ENCODE measurements at places on chromosomes 11 and 22. TPM values are rescaled to one million over a fixed set of nuclear protein-coding genes. Genes with fewer than 3 reads are reported as not detected.
A peak's percentile ranks its signal among the peaks of the same experiment; 100 is the strongest.

Gene OR52N2
- not detected for total RNA-seq

Gene FAM111B
- 0.65 TPM for total RNA-seq

Gene SCGB1D4
- total RNA-seq: not detected

Gene OTOG
- not detected for total RNA-seq

GRCh38 chr11:67576735-67577475 is 6.7 kb upstream of the GSTP1 start:
- DNase-seq: no peak

DNA sequence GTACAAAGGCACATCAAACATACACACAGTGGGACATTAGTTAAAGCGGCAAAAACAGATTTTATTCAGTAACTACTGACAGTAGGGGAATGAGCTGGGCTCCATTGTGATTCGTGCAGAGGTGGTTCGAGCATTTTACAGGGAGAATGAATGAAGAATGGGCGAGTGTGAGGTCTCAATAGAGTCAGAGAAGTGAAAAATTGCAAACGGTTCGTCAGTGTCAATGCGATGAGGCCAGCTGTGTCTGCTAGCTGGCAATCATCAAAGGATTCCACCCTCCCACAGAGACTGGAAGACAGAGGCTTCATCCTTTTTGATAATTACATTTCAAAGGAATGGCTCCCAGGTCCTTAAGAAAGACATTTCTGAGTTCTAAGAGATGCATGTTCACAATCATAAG is 17.4 kb downstream of the OR4D9 start:
- DNase-seq: no peak

Gene FIBIN
- total RNA-seq: 80.9 TPM

DNA sequence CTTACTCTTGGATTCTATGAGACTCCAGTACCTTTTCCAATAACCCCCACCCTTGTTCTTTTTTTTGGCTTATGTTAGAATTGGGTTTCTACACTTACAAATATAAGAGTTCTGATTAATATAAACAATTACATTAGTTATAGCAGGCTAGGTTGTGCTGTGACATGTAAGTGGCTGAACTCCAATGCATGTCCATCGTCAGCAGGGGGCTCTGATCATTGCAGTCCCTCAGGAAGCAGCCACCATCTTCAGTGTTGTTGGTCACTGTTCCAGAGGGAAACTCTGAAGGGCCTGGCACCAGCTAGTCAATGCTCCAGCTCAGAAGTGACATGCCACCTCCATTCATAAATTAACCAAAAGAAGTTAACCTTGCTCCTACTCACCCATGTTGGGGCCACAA is 5.6 kb downstream of the LIPT2 start:
- DNase-seq: no peak

- no peak for DNase-seq
These were observed 7.1 kb downstream of the YWHAH start for GRCh38 chr22:31951194-31952093.

GRCh38 chr11:8723711-8724110 is 41.1 kb downstream of the RPL27A start:
- DNase-seq: no peak

DNA sequence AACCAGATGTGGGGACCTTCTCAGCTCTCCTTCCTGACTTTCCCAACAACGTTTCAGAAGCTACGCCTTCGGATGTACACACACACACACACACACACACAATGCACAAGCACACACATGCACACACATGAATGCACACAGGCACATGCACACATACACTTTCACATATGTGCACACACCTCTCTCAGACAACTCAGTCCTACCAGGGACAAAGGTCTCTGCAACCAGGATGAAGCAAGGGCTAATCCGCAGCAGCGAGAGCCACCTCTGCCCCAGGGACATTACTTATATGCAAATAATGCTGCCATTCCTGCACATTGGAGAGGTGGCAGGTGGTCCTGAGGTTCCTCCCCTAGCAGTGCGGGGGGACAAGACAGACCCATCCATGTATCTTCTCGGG is 27.4 kb upstream of the LINC01488 start:
- no peak for DNase-seq

DNA sequence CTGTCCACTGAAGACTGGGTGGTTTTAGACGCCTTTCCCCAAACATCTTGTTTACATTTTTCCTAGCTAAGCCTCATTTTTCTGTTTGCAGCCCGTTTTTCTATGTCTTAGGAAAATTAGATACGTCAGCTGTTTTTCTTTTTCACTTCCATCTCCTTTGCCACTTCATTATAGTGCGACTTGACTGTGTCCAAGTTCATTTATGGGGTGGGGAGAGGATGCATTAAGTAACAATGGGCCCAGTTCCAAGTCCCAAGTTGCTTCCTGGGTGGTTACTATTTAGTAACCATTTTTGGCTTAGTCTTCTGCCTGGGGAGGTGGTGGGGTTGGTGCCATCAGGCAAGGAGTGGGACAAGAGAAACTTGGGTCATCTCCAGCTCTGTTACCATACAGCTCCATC is 83.0 kb downstream of the TRAF6 start:
- no peak for DNase-seq

DNA sequence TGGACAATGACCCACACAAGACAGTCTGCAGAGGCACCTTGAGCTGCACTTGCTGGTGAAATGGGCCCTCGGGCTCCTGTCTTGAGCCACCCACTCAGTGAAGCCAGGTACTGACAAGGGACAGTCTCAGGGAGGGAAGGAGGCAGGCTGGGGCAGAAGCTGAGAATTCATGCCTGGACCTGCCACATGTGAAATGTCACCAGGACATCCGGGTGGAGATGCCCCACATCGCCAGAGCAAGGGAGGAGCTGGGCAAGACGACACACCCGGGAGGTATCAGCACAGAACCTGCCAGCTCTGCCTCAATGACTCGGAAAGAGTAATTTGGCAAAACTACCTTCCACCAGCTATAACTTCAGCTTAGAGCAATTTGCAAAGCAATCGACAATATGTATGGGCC is 23.5 kb downstream of the CPT1A start:
- no peak for DNase-seq

Gene TSPAN18
- 44.9 TPM for total RNA-seq

GRCh38 chr11:90134478-90135003 is at the start of gene NAALAD2:
Gene NAALAD2 (plus strand): TSS chr11:90134663. CDS start chr11:90134759, 96 bp downstream.
- DNase-seq: peak; percentile 77

- DNase-seq: no peak
These were observed 77.7 kb downstream of the USP35 start for GRCh38 chr11:78266451-78266850.

DNA sequence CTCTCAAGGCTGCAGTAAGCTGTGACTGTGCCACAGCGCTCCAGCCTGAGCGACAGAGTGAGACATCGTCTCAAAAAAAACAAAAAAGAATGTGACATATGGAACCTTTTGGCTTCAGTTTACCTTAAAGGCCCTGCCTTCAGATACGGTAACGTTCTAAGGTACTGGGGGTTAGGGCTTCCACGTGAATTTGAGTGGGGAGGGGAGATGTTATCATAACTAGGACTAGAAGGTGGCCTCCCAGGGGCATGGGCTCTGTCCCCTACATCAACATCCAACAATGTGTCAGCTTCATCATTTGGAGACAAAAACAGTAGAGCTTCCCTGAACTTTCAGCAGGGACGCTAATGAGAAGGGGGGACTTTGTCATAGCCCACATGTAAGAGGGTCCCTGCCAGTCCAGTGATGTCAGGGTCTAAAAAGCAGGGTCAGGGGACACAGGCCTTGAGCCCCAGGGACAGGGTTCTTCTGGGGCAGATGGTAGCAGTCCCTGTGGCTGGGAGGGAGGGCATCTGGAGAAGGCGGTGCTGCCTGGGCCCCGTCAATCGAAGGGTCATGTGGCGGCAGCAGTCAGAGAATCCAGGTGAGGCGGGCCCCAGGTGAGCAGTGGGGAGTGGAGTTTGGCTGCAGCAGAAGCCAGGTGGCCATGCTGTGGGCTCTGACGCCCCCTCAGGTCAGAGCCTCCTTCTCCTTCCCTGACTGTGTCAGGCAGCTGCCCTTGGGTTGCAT is 79.8 kb downstream of the BCR start:
- DNase-seq: no peak

Gene TRABD
- total RNA-seq: 27.1 TPM

GRCh38 chr11:103624708-103625623 is 411.5 kb upstream of the DDI1 start:
- DNase-seq: no peak

Gene OLFML1
- total RNA-seq: 41.0 TPM

GRCh38 chr11:76717816-76718215 is 47.3 kb upstream of the LRRC32 start:
- no peak for DNase-seq

- DNase-seq: no peak
These were observed 9.5 kb downstream of the SDHD start for GRCh38 chr11:112096194-112096593.

DNA sequence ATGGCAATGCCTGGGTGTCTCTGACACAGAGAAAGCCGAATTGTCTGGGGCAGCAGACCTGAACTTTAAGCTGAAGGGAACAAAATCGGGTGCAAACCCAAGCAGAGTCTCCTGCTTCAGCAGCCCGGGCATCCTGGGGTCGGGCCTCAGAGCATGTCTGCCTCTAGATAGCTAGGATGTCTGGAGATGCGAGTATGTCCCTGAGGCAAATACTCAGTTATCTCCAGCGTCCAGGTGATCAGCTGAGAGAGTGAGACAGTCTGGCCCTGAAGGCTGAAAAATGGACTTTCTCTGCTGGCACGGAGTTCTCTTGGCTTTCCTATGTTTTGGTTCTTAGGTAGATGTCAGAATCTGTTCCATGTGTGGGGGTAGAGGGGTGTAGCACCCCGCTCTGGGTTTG is 3.3 kb downstream of the ADAMTS8 start:
- no peak for DNase-seq

Gene OR52K2
- not detected for total RNA-seq

DNA sequence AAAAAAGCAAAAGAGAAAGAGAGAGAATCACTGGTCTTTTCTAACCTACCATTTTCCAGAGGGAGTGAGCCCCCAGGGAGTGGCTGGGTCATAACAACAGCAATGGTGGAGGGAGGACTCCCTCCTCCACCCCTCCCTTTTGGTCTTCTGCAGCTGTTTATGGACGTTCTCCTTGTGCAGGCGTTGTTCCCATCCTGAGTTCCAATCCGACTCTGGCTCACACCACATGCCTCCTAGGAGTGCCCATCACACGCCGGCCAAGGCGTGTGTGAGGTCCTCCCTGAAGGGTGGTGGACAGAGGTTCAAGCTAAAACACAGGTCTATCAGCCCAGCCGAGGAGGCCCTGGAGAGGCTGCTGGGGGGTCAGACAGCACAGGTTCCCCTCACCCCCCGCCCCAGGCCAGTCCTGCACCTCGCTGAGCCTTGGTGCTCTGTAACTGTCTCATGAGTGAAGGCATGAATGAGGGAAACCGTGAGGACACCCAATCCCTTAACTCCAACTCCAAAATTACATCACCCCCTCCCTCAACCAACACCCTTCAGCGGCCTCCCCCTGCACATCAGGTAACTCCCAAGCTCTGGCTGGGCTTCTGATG is 29.4 kb downstream of the IFT27 start:
- no peak for DNase-seq

- no peak for DNase-seq
These were observed 5.7 kb upstream of the GSTP1 start for GRCh38 chr11:67577951-67578350.

GRCh38 chr11:30422447-30423278 is 99.8 kb downstream of the ARL14EP start:
- no peak for DNase-seq

GRCh38 chr11:35487532-35488078 is 37.8 kb downstream of the PAMR1 start:
- DNase-seq: no peak

Gene COA4
- 39.1 TPM for total RNA-seq

Gene ARFIP2
- 40.8 TPM for total RNA-seq

DNA sequence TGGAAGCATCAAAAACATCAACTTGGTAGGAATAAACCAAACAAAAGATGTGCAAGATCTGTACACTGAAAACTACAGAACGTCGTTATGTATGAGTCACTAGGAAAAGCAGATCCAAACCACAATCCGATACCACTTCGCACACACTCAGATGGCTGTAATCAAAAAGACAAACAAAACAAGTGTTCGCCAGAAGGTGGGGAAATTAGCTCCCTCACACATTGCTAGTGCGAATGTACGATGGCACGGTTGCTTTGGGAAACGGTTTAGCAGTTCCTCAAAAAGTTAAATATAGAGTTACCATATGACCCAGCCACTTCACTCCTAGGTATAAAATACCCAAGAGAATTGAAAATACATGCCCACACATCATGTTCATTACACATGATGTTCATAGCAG is 14.8 kb upstream of the CARD10 start:
- DNase-seq: no peak

- peak; percentile 31 for DNase-seq
These were observed 2.7 kb downstream of the SLC43A1 start for GRCh38 chr11:57512646-57513451.

Gene MS4A6E
- total RNA-seq: 1.3 TPM

DNA sequence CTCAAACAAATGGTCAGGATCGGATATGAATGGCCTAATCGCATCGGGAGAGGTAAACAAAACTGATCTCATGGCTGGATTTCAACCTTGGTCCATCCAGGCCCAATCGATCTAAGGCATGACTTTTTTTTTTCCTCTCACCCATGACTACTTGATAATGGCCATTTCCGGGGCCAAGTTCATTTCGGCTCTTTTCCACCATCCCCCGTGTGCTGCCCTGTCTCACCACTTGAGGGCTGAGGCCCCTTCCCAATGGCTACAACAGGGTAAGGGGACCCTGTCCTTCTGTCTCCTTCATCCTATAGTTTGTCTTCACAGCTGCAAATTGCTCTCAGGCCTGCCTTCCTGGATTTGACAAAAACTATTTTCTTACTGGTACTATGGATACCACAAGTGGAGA is 26.7 kb downstream of the GRAP2 start:
- DNase-seq: no peak

DNA sequence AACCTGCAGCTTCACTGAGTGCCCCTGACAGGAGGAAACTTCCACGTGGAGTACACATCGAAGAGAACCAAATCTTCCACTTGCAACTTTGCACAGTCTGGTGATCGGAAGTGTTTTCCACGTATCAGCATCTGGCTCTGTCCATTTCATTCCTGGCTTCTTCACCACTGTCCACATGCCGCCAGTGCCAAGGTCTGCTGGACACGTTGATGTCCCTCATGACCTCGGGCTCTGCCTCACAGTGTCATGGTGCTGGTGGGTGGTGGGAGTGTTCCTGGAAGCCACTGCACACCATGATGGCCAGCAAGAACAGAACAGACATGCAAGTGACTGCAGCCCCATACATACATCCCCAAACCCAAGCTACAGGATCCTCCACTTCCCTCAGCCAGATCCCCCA is 48.4 kb downstream of the WNT11 start:
- no peak for DNase-seq

Gene TRMU
- total RNA-seq: 29.8 TPM

GRCh38 chr11:46737699-46738098 is 18.7 kb downstream of the F2 start:
- no peak for DNase-seq

Gene KRTAP5-10
- not detected for total RNA-seq

- DNase-seq: peak; percentile 34
These were observed 866.6 kb downstream of the BRD1 start for GRCh38 chr22:48960980-48961660.

- DNase-seq: no peak
These were observed 1.3 kb downstream of the MACROD1 start for GRCh38 chr11:64164392-64165312.

GRCh38 chr22:22737590-22737989 is 93.2 kb downstream of the GGTLC2 start:
- DNase-seq: no peak

- DNase-seq: no peak
These were observed 255.1 kb downstream of the TTC28 start for GRCh38 chr22:28424427-28425080.
